ENCODE measurements at places on chromosomes 16 and 17.

GRCh38 chr17:29572691-29573557 lies 4.4 kb downstream of the TP53I13 start:
- DNase-seq, result peak; percentile 81

- no peak for DNase-seq
These were observed 28.9 kb downstream of the GSPT1 start for GRCh38 chr16:11886881-11887280.

DNA sequence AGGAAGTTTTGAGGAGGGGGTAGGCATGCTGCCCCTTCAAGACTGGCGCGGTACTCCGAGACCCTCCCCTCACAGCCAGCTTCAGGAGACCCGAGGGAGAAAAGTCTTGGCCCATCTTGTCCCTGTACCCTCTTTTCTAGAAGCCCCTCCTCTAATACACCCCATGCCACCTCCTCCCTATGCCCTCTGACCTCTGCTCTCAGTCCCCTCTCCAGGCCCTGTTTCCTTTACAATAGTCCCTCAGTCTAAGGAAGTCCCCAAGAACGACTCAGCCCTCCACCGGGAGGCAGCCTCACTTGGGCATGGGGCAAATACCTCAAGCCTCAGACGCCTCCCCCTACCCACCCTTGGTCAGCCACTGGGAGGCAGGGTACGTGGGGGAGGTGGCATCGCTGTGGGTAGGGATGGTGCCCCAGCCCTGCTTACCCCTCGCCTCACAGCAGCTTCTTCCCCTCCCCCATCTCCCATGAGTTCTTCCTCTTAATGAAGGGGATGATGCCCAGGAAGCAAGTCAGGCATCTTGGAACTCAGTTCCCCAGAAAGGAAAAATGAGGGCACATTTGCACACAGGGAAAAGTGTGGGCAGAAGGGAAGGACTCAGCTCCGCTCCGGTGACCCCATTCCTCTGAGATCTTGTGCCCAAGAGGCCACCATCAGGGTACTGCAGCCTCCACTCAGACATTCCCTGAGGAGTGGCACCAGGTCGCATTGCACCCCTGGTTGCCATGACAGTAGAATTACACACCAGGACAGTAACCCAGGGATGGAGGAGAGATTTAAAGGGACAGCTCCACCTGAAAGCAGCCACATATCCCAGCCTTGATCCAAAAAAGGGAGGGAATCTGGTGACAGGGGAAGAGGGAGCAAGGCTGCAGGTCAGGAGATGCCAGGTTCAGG lies 6.2 kb downstream of the MPP2 start:
- DNase-seq, result no peak

DNA sequence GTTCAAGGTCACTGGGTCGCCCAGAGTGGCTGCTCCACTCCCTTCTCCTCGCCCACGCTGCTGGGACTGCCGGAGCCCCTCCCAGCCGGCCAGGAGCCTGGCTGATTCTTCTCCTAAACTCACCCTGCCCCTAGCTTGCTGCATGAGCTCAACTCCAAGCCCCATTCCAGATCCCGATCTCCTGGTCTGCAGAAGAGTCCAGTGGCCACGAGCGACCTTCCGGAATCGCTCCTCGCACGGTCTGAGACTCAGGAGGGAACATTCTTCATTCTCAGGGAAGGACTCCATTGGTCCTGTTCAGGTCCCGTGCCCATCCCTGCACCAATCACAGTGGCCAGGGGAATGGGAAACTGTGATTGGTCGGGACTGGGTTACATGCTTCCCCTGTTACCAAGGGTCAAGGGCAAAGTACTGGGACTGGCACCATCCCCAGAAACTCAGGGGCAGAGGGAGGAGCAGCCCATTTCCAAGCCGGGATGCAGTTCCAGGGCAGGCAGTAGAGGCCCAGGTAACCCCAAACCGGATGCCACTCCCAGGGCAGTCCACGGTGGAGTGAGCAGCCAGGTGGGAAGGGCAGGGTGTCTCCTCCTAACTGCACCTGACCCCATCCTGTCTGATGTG lies 24.5 kb upstream of the CIBAR2 start:
- DNase-seq, result peak; percentile 60

DNA sequence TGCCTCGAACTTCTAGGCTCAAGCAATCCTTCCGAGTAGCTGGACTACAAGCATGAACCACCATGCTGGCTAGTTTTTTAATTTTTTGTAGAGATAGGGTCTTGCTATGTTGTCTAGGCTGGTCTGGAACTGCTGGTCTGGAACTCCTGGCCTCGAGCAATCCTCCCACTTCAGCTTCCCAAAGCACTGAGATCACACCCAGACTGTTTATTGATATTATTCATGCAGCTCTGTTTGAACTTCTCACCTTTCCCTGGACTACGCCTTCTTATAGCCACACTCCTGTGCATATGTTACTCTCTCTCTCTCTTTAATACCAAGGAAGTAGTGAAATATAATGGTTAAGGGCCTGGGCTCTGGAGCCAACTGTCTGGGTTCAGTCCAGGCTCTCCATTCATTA lies 4.6 kb downstream of the COG7 start:
- DNase-seq, result no peak

GRCh38 chr17:43737722-43738121 lies 20.9 kb downstream of the SOST start:
- no peak for DNase-seq

DNA sequence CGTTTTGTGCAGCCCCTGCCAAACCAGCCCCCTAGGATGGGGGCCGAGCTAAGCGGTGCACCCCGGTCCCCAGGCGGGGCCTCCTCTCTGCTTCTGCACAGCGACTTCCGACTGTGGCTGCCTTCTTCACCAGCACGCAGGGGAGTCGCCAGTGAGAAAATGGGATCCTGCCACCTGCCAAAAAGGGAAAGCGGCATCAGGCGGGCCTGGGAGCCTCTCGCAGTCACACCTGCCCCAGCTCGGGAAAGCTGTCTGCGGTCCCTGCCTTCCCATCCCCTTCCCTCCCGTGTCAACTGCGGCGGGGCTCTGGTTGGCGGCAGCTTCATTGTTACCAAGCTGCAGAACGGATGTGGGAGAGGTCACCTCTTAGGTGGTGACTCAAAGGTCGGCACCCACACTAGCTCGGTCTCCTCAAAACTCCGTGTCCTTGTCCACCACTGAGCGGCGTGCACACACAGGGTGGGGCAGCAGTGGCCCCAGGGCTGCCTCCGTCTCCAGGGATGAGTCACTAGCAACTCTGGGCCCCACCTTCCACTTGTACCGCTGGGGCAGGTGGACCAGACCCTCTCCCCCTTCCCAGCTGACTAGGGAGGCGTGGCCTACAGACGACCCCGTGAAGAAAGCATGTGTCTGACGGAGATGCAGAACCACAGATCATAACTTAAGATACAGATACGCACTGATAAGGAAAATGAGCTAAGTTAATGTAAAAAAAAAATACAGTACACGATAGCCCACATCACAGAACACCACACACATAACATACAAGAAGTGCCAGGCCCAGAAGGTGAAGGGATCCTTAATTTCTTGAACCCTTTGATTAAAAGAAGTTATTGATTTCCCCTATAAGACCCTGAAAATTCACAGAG lies 1.5 kb upstream of the PCYT2 start:
- DNase-seq, result no peak

Measured in hepatic stellate cell (primary cell).